Occipital lobe (tissue), 3 donors: ENCODE measurements at places on chromosomes 13 and 19. TPM values are rescaled to one million over a fixed set of nuclear protein-coding genes. Genes with fewer than 3 reads are reported as not detected.

Gene KIR3DL2
- total RNA-seq = not detected

Gene PSG11
- not detected for total RNA-seq

Gene PPM1N
- total RNA-seq = 0.47 TPM

Gene ZNF66
- 22.8 TPM for total RNA-seq

Gene SELENOV
- not detected for total RNA-seq

Gene RNF113B
- not detected for total RNA-seq

Gene AMER2
- total RNA-seq = 161 TPM

Gene NLRP11
- not detected for total RNA-seq

Gene NKPD1
- 0.47 TPM for total RNA-seq

Gene LGI4
- total RNA-seq = 14.2 TPM

Gene GAPDHS
- not detected for total RNA-seq

Gene IQCN
- total RNA-seq = 0.47 TPM

Gene HCN2
- 8.0 TPM for total RNA-seq

Gene ZNF583
- total RNA-seq = 54.7 TPM

Gene ZNF616
- total RNA-seq = 33.4 TPM

Gene KLF1
- 0.31 TPM for total RNA-seq

Gene TSSK6
- 1.2 TPM for total RNA-seq

Gene CEACAM19
- 2.0 TPM for total RNA-seq
